ENCODE measurements at places on chromosomes 11 and 22.

GRCh38 chr11:130042093-130042591 is 27.6 kb upstream of the APLP2 start:
- no peak for DNase-seq

GRCh38 chr11:112128483-112129121 is 35.3 kb downstream of the IL18 start:
- no peak for DNase-seq

DNA sequence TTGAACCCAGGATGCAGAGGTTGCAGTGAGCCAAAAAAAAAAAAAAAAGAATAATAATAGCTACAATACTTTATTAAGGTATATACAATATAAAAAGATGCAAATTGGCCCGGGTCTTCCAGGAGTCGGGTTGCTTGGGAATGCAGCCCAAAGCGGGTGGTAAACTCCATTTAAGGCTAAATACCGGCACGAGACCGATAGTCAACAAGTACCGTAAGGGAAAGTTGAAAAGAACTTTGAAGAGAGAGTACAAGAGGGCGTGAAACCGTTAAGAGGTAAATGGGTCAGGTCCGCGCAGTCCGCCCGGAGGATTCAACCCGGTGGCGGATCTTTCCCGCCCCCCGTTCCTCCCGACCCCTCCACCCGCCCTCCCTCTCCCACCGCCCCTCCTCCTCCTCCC is 143.3 kb downstream of the DLG2 start:
- DNase-seq, result no peak

DNA sequence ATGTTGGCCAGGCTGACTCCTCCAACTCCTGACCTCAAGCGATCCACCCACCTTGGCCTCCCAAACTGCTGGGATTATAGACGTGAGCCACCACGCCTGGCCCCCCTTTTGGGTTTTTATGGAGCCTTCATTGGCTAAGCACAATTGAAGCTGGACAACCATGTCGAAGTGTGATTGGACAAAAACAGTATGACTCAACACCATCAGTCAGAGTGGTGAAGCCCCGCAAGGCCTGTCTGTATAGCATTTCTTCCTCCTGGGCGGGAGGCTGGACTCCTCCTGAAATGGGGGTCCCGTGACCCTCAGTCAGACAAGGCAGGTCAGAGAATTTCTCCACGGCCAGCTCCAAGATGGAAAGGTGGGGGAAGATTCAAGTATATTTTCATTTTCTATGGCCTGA is 3.1 kb upstream of the PARVB start:
- no peak for DNase-seq

GRCh38 chr11:71370895-71371673 is 77.1 kb downstream of the DHCR7 start:
- no peak for DNase-seq

GRCh38 chr22:24104307-24105012 is 76.8 kb upstream of the SUSD2 start:
- DNase-seq, result no peak

DNA sequence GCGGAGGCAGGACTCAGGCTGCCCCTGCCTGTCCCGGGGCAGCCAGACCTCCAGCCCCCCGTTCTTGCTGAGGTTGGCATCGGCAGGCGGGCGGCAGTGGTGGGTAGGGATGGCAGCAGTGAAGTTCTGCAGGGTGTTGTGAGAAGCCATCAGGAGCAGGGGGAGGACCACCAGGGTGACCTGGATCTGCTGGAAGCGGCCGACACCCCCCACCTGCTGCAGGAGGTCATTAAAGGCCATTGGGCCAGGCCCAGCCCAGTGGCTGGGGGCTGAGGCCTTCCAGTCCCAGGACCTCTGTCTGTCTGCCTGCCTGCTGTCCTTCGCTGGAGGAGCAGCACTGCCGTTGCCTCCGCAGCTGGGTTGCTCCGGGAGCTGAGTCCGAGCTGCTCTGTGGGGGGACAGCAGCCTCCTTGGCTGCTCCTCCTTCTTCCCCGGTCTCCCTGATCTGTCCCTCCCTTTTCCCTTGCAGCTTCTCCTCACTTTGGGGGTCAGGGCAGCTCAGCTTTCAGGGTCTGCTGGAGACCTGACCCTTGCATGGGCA is at the start of gene SLC22A6:
Gene SLC22A6 (minus strand): TSS at position 517 of the 541 bp plus-strand sequence. CDS start 277 bp downstream, at position 240.
- DNase-seq, result no peak

- no peak for DNase-seq
These were observed 817.4 kb downstream of the BRD1 start for GRCh38 chr22:49010070-49010863.

- no peak for DNase-seq
These were observed 11.4 kb downstream of the EMID1 start for GRCh38 chr22:29216873-29217666.

GRCh38 chr11:109507836-109508561 is 86.0 kb downstream of the C11orf87 start:
- DNase-seq, result no peak

DNA sequence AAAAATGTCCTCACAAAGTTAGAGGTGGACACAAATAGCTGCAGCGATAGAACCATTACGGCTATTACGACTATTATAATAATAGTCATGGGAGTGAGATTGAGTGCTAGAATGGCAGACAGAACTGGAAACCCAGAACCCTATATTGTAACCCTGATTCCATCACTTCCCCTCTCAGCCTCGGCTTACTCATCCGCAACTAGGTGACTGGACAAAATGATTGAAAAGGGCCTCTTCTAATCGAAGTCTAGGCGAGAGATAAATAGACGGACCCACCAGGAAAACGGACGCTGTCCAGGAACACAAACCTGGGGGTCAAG is 629 bp downstream of the PSMA1 start:
- no peak for DNase-seq

DNA sequence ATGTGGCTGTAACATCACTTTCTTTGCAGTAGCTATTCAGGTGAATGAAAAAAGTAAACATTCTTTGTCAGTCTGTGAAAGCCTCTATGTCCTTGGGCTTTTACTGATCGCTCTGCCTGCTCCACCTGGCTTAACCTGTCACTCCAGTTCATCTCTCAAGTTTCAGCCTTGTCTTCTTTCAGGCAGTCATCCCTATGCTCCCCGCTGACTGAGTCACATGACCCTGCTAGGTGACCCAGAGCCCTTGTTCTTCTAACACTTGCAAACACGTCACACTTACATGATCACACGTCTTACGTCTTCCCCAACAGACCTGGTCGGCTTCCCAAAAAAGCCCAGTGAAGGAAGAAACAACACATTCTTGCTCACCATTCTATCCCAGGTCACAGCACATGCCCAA is 499.3 kb upstream of the TENM4 start:
- DNase-seq, result no peak

GRCh38 chr11:2725368-2726300 is 25.8 kb upstream of the KCNQ1OT1 start:
- DNase-seq, result no peak

DNA sequence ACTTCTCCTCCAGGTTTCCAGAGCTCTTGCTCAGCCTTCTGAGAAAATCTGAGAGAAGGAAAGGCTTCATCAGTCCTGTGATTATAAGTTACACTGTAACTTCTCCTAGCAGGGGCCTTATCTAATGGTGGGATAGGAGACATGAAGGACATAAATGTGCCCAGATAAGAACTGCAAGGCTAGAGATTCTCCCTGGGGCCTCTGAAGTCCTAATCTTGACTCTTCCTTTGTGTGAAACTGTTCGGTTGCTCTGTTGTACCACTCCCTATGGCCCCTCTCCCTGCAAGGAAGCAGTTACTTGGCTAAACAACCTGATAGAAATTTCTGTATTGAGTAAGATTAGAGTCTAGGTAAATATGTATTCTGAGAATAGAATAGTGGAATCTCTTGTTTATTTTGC is 780.9 kb downstream of the ETS1 start:
- DNase-seq, result no peak

GRCh38 chr22:44473166-44473565 is 24.9 kb downstream of the RTL6 start:
- DNase-seq, result no peak

Measured in NCI-H1048 (cell line).